Activated naive CD4-positive, alpha-beta T cell treated with anti-CD3 and anti-CD28 coated beads, Interleukin-2, amount 50 U/mL, for 16 hours (primary cell): ENCODE measurements at places on chromosomes 1 and 21.

DNA sequence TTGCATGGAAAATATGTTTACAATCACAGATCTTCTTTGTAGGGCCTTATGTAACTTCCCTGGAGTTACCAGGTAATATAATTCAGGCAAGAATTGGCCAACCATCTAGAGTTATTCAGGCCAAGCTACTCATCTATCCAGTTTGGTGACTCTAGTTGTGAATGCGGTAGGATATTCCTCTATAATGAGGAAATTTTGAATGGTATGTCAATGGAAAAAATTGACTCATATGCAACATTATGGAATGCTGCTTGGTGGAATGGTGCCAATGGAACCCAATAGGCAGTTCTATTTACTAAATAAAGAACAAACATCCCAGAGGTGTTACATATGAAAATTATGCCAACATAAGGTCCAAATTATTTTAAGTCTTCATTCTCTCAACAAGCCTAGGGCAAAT, 5.6 kb upstream of the TNFSF18 start:
- DNase-seq = no peak

DNA sequence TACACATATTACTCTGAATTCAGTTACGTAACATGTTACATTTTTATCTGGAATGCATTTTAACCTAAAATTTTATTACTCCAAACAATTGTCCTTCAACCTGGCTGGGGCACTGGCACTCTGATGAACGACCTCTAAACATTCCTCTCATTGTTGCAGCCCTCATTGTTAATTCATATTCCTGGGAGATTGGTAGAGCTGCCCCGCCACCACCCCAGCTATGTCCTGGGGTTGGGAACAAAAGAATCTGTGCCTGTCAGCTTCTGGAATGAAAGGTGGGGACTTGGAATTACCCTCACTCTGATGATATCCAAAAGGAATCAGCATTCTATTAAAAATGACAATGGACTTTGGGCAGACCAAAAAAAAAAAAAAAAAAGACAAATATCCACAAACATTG, 38.0 kb upstream of the DESI2 start:
- no peak for DNase-seq

DNA sequence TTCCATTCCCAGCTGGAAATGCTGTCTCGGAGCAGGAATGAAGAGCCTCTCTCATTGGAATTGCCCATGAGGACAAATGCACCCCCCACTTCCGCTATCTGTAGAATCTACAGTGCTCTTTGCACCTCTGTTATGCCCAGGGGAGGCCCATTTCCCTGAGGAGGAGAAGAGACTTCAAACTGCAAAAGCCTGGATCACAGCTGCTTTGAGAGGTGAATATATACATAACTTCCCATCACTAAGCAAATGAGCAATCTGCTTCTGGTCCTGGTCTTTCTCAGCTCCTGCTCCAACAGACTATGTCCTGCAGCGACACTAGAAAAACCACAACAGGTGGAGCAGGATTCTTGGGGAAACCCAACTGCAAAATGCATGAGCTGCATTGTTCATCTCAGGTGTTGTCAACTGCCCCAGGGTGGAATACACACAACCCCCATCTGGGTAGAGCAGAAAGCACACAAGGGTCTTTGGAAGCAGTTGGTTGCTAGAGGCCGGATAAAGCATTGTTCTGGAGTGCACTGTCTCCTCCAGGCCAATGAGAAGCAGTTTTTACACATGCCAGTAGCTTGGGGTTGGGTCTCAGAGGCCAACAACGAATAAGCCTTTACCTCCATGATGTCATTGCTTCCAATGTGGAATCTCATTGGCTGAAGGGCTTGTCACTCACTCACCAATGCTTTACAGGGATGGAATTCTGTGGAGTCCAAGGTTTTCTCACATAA, 67.7 kb upstream of the RAB4A start:
- no peak for DNase-seq

DNA sequence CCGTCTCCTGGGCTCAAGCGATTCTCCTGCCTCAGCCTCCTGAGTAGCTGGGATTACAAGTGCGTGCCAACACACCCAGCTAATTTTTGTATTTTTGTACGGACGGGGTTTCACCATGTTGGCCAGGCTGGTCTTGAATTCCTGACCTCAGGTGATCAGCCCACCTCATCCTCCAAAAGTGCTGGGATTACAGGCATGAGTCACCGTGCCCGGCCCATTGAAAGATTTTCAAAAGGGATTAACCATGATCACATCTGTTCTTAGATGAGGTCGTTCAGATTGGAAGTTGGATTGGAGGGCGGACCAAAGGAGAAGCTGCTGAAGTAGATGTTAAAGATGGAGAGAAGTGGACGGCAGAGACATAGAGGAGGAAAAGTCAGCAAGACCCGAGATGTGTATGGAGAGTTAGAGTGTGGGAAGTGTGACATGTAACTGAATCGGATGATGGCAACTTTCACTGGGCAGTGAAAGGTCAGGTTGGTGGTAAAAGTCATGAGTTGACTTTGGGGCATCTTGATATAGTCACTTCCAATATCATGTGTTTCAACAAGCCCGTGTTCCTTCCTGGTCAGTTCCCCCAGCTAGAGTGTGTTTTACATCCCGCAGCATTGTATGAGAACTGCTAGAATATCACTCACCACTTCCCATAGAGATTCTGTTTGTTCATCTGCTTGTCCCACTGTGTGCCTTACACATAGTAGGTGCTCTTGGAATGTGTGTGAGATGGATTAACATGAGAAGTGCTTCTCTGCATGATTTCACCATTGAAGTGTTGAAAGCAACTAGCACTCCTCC, 54.4 kb upstream of the TINAGL1 start:
- DNase-seq = no peak

DNA sequence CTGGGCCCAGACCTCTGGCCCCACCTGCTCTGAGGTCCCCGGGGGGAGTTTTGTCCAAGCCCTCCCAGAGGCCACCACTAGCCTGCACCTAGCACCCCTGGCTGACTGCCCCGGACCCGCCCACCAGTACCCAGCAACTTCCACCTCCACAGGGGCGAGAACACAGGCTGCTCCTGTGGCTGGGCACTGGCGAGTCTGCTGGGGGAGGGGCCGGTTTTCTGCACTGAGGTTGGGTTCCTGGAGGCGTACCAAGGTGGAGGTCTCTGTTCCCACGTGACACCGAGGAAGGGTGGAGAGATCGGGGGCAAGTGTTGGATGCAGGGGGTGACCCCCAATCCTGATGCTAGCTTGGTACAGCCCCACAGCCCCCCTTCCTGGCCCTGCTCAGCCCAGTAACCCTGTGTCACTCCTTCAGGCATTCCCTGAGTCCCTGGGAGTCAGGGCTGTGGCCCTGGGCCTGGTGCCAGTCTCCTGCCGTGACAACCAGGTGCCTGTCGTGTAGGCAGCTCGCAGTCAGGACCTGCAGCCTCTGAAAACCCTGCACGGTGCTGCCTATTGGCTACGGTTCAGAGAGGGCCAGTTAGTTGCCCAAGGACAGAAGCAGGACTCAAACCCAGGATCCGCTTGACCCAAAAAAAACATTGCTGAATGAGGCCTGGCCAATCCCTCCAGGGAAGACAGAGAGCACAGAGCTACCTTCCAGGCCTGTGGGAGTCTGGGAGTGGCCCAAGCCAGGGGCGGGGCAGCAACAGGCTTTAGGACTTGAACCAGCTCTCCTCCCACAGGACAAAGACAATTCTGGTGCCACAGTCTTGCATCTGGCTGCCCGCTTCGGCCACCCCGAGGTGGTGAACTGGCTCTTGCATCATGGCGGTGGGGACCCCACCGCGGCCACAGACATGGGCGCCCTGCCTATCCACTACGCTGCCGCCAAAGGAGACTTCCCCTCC, 3.1 kb downstream of the ESPN start:
- DNase-seq = no peak

DNA sequence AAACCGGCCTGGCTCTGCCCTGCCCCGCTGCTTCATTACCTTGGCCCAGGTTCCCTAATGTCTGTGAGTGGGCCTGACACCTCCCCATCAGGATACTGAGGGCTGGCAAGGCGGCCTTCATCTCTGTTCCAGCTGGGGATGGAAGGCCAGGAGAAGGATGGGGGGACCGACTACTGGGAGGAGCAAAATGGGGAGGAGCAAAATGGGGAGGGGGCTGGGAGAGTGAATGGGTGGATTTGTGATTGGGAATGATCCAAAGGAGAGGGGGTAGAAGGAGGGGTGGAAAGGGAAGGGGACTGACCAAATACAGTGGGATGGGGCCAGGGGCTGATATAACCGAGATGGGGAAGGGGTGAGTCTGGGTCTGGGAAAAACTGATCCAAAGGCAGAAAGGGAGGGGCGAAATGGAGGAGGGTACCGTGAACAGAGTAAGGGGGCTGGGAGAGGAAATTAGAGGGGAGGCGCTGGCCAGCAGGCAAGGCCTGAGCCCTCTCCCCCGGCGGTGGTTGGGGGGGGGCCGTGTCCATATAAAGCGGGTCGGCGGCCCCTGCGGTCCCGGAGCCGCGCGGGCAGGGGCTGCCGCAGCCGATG, at the start of gene FOXE3:
TSS of gene FOXE3 (plus strand) at position 558 of the 591 bp plus-strand sequence. CDS start at position 589, 31 bp downstream.
- no peak for DNase-seq

GRCh38 chr1:8870616-8871538, 7.6 kb downstream of the ENO1 start:
- DNase-seq = no peak

GRCh38 chr1:63326473-63327380, 4.4 kb downstream of the FOXD3 start:
- no peak for DNase-seq

- DNase-seq = no peak
Measured at GRCh38 chr1:168723000-168723399, 6.0 kb downstream of the DPT start.

DNA sequence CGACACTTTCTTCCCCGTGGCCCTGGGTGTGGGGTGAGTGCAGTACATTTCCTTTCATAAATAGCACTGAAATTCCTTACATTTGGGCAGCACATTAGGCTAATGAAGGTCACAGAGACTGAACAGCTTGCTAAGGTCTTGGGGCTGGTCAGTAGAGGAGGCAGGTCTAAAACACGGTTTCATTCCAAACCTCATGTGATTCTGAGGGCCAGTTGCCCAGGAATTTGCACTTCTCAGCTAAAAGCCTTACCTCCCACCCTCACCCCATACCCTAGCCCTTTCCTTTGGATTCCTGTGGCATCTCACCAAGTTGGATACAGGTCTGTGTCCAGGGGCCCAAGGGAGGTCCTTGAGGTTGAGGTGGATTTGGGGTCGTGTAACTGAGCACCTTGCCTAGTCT, 147.8 kb upstream of the CD34 start:
- DNase-seq = no peak

GRCh38 chr1:100834777-100835660, 59.6 kb downstream of the EXTL2 start:
- DNase-seq = no peak
